ENCODE measurements at places on chromosomes 2 and 18.
A peak's percentile ranks its signal among the peaks of the same experiment; 100 is the strongest.

DNA sequence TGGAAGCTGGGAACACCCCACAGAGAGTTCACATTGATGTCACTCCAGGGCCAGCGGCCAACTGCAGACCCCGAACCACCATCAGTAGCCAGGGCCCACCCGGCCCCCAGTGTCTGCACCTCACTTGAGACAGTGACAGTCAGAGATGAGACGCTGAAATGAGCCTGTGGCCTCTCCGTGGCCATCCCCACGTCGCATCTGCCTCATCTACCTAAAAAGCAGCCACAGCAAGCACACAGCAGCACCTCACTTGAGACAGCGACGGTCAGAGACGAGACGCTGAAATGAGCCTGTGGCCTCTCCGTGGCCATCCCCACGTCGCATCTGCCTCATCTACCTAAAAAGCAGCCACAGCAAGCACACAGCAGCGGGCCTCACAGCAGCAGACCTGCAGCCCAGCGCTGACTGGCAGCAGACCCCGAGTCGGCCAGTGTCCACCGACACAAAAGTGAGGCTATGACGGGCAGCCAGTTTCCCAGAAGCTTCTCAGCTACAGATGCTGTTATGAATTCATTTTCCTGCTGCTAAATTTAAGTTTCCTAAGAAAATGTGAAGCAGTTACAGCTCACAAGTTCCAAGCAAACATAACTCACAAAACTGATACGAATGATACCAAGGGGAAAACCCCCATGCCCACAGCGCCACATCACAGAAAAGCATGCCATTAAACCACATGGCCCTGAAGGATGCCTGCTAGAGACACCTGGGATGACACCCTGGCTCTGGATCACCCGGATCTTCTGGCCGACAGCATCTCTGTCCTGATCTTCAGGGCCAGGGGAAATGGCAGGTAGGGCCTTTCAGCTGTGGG lies 27.7 kb downstream of the SNORC start:
- no peak for DNase-seq

DNA sequence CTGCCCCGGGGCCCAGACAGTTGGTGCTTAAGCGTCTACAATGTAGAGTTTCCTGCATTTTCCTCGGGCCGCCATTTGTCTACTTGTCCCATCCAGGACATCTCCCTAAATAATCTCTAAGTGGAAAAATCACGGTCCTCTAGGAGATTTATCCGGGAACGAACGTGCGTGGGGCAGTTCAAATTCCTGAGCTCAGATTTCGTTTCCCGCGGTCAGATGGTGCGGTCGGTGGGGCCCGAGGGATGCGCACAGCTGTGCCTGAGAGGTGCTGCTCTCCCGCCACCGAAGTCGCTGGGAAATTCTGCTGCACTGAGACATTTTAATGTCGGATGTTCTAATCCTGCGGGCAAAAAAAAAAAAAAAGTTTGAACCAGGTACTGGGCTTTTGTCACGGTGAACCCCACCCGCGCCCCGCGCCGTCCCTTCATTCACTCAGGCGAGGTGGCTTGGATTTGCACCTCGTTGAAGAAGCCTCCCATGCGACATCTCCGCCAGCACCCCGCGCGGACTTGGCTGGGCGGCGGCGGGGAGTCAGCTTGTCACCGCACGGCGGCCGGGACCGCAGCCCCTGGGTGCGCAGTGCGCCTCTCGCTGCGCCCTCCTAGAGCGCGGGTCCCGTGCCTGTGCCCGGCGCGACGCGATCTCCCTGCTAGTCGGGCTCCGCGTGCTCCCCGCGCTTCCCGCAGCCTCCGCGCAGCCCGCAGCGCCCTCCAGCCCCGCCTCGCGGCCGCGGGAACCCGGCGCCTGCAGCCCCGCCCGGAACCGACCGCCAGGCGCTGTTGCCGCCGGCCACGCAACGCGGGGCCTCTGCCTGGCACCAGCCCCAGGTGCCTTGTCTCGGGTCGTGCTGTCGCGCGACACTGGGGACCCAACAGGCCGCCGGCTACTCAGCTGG lies 191.9 kb upstream of the TCF4 start:
- DNase-seq = no peak

- peak; percentile 28 for DNase-seq
These were observed 2.4 kb downstream of the MARS2 start for GRCh38 chr2:197707316-197708213.

GRCh38 chr2:108182489-108182888 lies 57.3 kb upstream of the SULT1C3 start:
- no peak for DNase-seq

All from AG09309 (cell line).